ENCODE measurements at places on chromosomes 12 and 14.

DNA sequence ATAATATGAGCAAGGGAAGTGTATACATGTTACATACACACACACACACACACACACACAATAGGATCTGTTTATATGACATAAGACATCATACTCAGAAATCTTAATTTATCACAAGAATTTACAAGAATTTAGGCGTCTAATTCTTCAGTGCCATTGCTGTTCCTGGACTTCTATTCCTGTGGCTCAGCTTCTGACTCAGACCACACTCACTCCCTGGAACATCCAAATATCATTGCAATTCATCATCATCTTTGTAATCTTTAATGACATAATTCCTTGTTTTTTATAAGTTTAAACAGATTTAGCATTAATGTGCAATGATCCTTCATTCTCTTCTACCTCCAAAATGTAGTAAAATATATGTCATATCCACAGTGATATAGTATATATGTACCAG, 544.2 kb downstream of the FOXG1 start:
- no peak for DNase-seq

- DNase-seq = no peak
Observed at GRCh38 chr12:113819495-113819894, 146.6 kb downstream of the RBM19 start.

DNA sequence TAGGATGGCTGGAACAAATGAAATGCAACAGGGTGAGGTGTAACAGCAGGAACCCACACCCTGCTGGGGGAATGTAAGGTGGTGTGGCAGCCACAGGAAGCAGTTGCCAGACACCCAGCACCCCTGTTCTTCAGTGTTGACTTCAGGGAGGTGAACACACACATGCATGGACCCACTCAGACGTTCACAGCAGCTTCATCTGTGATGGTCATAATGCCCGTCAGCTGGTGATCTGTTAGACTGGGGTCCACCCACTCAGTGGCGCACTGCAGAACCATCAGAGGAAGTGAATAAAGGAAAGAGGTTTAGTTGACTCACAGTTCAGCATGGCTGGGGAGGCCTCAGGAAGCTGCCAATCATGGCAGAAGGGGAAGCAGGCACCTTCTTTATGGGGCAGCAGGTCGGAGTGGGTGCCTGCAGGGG, 22.7 kb upstream of the TEX22 start:
- no peak for DNase-seq

- no peak for DNase-seq
Observed at GRCh38 chr12:106978035-106978800, 8.7 kb downstream of the MTERF2 start.

DNA sequence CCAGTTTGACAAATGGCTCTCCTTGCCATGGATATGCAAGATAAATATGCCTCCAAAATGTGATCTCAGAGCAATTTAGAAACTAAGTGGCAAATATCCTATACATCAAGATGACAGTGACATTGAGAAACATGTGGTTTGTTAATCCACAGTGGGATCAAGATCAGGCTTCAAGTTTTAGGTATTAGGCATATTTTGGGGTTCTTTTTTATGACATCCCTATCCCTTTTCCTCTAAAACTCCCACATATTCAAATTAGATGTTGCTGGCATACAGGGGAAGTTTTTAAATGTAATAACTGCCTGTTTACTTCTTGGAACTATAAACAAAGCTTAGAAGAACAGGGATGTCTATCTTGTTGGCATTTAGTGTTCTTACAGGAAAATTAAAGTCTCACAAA, 179.4 kb downstream of the CRADD start:
- DNase-seq = no peak
